Fibroblast of mammary gland (primary cell): ENCODE measurements at places on chromosomes 12 and 14.

DNA sequence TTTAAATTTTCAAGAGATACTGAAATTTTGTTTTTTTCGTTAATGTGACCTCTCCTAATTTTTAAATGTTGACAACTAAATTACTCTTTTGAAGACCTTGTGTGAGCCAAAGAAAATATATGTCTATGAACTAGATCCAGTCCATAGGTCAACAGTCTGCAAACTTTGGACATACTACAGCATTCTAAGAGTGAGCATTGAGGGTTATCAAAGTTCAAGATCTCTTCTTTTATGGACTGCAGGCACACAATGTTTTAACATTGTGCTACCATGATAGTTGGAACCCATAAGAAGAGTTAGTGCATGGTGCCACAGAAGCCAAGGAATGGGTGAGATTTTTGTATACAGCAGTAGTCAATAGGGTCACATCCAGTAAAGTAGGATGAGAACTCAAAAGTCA, 43.0 kb upstream of the ACSS3 start:
- no peak for DNase-seq

- no peak for DNase-seq
Measured at GRCh38 chr12:106590601-106591000, 7.8 kb downstream of the RFX4 start.

DNA sequence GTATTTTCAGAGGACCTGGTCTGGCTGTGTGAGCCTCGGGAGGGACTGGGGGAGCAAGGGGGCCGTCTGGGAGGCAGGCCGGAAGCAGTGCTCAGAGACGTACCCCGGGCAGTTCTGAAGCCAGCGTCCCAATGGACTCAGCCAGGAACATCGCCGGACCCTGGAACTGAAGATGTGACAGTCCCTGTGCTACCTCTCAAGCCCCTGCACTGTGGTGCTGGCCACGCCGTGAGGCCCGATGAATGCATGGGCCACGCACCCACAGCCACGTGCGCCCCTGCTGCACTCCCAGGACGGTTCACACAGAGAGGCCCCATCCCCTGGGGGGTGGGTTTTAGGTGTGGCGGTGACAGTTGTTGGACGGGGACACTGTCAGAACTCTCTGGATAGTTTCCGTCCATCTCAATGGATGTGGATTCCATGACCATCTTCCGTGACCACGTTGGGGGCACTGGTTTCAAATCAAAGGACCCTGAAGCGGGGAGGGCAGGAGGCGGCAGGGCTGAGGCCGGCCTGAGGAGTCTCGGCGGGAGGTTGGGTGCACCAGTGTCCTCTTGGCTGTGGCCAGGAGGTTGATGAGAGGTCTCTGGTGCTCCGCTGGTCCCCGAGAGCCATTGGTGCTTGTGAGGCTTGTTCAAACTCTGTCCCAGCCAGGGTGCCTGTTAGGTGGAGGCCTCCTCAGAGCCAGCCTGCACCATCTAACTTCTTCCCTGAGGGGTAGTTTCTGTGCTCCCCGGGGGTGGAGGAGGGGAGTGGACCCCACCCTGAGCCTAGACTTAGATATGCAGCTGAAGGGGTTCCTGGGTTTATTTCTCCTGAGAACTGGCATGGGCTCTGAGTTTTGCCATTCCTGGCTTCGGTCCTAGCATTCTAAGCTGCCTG, 36.3 kb upstream of the TSPAN9 start:
- DNase-seq = no peak

DNA sequence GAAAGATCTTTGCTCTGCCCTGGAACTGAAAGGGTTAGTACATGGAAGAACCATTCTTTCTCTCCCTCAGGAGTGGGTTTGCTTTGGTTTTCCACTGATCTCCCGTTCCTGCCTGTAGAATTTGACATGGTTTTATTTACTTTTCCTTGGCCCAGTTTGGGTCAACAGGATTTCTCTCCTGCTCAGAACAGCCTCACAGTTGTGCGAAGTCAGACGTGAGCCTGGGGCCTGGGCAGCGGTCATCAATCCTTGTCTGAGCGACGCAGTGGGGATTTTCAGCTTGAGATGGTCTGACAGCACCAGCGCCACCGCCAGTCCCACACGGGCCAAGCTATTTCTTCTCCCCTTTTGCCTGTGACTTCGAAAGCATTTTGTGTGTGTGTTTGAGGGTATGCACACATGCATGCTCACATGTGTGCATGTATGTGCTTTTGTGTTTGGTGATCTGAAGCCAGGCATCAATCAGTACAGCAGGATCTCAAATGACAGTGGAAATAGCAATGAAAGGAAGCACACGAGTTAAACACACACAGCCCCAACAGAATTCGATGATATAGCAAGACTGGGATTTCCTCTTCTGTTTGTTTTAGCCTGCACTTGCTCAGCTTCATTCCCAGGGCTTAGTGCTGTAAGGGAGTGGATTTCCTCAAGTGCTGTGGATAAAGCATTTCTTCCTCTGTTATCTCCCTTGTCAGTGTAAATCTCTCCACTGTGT, 58.3 kb downstream of the SMOC1 start:
- no peak for DNase-seq

DNA sequence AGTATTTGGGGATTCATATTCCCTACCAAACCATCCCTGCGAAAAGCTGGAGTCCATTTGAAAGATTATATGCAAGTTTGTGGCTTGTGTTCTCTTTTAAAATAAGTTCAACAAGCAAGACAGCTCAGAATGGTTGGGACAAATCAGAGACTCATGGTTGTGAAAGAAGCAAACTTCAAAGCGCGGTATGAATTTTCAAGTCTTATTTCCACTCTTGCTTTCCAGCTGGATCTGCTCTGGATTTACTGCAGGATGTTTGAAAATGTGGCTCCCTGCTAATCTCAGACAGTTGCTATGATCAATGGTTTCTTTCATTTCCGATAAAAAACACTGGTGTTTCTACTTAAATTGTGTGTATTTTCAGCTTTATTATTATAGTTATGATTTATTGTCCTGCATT, 477.5 kb downstream of the RAD51B start:
- no peak for DNase-seq
